Vein endothelial cell (primary cell): ENCODE measurements at places on chromosomes 3 and 15. TPM values are rescaled to one million over a fixed set of nuclear protein-coding genes. Genes with fewer than 3 reads are reported as not detected.

The HCLS1 gene
- 31.7 and 34.3 TPM in 2 replicates for total RNA-seq

The DCBLD2 gene
- 121 and 135 TPM in 2 replicates for total RNA-seq

The SLC24A5 gene
- total RNA-seq: not detected in 2 replicates

The SLC51B gene
- total RNA-seq: not detected in 2 replicates

The CADPS gene
- not detected in 2 replicates for total RNA-seq

The COL6A5 gene
- not detected in 2 replicates for total RNA-seq

The APBA2 gene
- total RNA-seq: 19.0 and 24.2 TPM in 2 replicates

The DNAJB8 gene
- not detected in 2 replicates for total RNA-seq

The SLC9C1 gene
- total RNA-seq: 0.10 and 0.33 TPM in 2 replicates

The KLHL40 gene
- not detected in 2 replicates for total RNA-seq

The RHCG gene
- total RNA-seq: not detected in 2 replicates

The SH2D7 gene
- not detected in 2 replicates for total RNA-seq

The MORC1 gene
- not detected in 2 replicates for total RNA-seq

The GRK7 gene
- not detected in 2 replicates for total RNA-seq

The GASK1A gene
- total RNA-seq: 0.10 TPM in 1 of 2 replicates, not detected in the other

The BDH1 gene
- 2.9 and 5.0 TPM in 2 replicates for total RNA-seq

The GP9 gene
- total RNA-seq: not detected in 2 replicates

The SPRED1 gene
- total RNA-seq: 22.2 and 24.5 TPM in 2 replicates

The RETNLB gene
- not detected in 2 replicates for total RNA-seq

The TMEM45A gene
- 4.5 and 7.2 TPM in 2 replicates for total RNA-seq

The LRRC31 gene
- total RNA-seq: not detected in 2 replicates

The VILL gene
- total RNA-seq: 5.8 and 7.2 TPM in 2 replicates

The TMCO5A gene
- not detected in 2 replicates for total RNA-seq

The BCHE gene
- total RNA-seq: 3.8 and 11.1 TPM in 2 replicates

The DCLK3 gene
- not detected in 2 replicates for total RNA-seq

The ZBED2 gene
- total RNA-seq: not detected in 2 replicates

The DUOXA2 gene
- total RNA-seq: not detected in 2 replicates

The ADAMTS17 gene
- total RNA-seq: under 0.01 TPM in 1 of 2 replicates, not detected in the other

The ARGFX gene
- total RNA-seq: not detected in 2 replicates

The CP gene
- under 0.01 TPM in 1 of 2 replicates, not detected in the other for total RNA-seq

The SHC4 gene
- total RNA-seq: 0.65 and 0.96 TPM in 2 replicates

The TMIE gene
- under 0.01 TPM in 1 of 2 replicates, not detected in the other for total RNA-seq

The SAMMSON gene
- not detected in 2 replicates for total RNA-seq

The TERB2 gene
- total RNA-seq: not detected in 2 replicates

The CHL1 gene
- not detected in 2 replicates for total RNA-seq
